Central memory CD4-positive, alpha-beta T cell (primary cell): ENCODE measurements at places on chromosomes 6 and 20.

- no peak for DNase-seq
Measured at GRCh38 chr20:38180781-38181180, 15.7 kb upstream of the TGM2 start.

DNA sequence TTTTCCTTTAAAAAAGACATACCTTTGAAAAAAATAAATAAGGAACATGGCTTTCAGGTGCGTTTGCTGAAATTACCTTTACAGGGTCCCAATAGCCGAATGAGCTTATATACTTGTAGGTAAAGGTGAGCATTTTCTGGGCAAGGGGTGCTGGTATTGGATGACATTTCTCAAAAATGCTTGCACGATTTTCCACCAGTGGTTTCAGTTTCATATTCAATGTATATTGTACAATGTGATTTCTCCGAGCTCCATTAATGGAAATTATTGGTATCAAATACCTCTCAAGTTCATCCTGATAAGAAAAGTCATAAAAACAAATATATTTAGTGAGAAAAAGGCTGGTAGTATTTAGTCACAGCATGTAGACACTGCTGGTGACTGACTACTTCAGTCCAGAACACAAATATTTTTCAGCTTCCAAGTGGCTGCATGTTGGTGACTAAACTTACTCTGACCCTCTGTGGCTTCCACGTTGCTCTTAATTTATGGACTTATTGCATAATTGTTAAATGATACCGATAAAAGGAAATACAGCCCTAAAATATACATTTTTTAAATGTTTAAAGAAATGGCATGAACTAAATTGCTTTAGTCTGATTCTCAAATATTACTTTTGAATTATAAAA lies 32.9 kb upstream of the ZBTB24 start:
- no peak for DNase-seq

GRCh38 chr6:28525496-28526039 lies at the start of gene GPX5:
Gene GPX5 (plus strand): TSS chr6:28525881. CDS start chr6:28526014, 133 bp downstream.
- no peak for DNase-seq

DNA sequence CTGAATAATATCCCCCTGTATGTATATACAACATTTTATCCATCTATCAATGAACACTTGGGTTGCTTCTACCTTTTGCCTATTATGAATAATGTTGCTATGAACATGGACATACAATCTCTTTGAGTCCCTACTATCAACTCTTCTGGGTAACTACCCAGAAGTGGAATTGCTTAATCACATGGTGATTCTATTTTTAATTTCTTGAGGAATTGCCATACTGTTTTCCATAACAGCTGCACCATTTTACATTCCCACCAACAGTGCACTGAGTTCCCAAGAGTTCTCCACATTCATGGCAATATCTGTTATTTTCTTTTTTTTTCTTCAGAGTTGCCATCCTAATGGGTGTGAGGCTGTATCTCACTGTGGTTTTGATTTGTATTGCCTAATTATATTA lies 88.3 kb downstream of the ZHX3 start:
- no peak for DNase-seq

DNA sequence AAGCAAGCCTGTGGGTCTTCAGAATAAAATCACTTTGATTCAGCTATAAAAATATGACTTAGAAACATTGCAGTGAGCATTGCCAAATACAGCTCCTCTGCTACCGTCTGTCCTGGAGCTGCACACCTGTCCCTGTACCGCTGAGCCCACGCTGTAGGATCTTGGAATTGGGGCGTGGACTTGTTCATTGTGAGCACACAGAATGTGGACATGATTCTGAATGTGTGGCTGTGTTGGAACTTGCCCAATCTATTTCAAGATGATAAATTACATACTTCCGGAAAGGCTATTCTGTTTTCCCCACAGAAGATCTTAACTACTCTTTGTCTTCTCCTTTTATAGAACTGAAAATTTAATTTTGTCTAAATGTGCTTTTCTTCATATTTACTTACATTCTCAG lies 107.3 kb downstream of the UST start:
- DNase-seq: no peak

DNA sequence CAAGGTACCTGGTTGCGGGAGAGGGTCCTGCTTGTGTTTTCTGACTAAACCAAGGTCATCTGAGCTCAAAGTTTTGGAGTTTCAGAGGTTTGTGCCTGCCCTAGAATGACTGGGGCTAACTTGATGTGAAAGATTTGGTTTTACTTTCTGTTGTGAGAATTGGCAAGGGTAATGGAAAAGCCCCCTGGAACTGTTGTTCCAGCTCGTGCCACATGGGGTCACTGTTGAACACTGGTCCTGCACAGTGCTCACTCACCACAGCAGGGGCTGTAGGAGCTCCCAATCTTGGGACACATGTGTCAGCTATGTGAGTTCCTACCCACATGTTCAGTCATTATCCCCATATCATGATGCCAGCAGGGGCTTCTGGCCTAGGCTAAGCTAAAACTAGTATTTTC lies 6.5 kb downstream of the TGM6 start:
- DNase-seq: no peak

DNA sequence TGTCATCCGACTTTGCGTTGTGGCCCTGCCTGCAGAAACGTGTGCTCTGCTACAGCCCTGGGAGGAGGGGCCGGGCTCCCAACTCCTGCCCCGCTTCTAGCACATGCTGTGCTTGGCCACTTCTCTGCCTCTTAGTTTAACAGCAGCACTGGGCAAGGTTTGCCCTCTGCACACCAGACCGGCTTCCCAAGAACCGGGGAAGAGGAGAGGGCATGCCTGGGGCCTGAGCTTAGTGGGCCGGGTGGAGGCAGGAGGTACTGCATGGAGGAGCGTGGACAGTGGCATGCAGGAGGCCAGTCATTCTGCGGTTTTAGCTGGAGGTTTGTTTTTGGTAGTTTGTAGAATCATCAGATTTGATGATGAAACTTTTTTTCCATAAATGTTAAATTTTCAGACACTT lies 45.5 kb downstream of the CEP43 start:
- no peak for DNase-seq

- DNase-seq: no peak
Measured at GRCh38 chr20:24016607-24017457, 28.3 kb upstream of the GGTLC1 start.

- DNase-seq: no peak
Measured at GRCh38 chr6:36560822-36561221, 13.5 kb upstream of the STK38 start.

DNA sequence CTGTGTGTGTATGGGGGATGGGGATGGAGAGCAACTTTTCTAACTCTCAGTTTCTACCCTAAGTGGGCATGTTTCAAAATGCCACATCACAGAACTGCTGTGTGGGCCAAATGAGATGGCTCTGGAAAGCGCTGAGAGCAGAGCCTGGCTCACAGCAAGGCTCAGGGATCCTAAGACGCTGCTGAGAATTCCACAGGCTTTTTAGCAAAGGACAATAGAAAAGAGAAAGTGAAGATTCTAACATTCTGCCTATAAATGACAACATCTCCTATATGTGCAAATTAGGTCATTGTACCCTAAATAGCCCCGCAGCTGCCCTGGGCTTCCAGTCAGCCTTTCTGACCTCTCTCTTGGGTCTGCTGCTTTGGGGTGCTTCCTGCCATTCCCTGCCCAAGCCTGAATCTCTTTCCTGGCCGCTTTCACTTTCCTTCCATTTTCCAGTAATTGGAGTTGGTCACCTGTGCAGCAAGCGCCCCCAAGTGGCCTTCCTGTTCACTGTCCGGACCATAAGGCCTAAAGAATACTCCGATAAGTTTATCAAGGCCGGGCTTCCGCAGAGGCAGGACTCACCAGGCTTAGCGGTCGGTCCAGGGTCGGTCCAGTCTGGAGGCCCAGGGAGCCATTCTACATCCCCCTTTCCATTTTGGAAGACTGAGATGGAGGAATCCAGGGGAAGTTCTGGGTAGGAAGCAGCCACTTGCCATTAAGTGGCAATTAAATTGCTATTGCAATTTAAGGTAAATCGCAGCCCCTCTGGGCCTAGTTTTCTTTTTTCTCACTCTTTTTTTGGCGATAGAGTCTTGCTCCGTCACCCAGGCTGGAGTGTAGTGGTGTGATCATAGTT lies 6.7 kb upstream of the DDR1 start:
- DNase-seq: peak; percentile 64

GRCh38 chr20:51463998-51464397 lies 78.5 kb downstream of the NFATC2 start:
- DNase-seq: no peak

GRCh38 chr6:33197431-33198048 lies 2.9 kb downstream of the RXRB start:
- DNase-seq: peak; percentile 48

DNA sequence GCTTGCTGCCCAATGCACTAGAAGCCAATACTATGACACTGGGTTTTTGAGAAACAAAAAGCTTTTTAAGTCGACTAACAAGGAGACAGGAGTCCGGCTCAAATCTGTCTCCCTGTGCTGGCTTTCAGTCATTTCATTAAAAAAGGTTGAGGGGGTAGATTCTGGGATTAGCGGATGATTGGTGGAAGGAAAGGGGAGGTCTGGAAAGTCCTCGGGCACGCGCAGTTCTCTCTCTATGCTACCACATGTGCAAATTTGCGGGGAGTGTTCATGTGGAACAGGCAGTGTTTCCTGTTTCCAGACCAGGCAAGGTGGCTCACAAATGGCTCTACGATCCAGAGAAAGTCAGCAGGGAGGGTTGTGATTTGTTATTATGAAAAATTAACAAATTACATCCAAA lies 89.1 kb upstream of the TOX2 start:
- no peak for DNase-seq

- no peak for DNase-seq
Measured at GRCh38 chr6:112287577-112288225, 33.3 kb upstream of the LAMA4 start.

- DNase-seq: no peak
Measured at GRCh38 chr6:36724514-36725390, 27.1 kb downstream of the RAB44 start.
